Mucosa of descending colon (tissue), 3 donors: ENCODE measurements at places on chromosomes 6 and 20. TPM values are rescaled to one million over a fixed set of nuclear protein-coding genes. Genes with fewer than 3 reads are reported as not detected.

Gene SRC
- total RNA-seq, result 111 TPM

Gene OSBPL2
- 91.6 TPM for total RNA-seq

Gene NMBR
- total RNA-seq, result not detected

Gene ZNF334
- 4.5 TPM for total RNA-seq

Gene CALHM6
- total RNA-seq, result 5.6 TPM

Gene VWA7
- 6.9 TPM for total RNA-seq

Gene KIFC1
- total RNA-seq, result 3.5 TPM

Gene SAMD10
- total RNA-seq, result 5.6 TPM

Gene SPATS1
- total RNA-seq, result not detected

Gene PTCHD4
- not detected for total RNA-seq

Gene CPNE5
- total RNA-seq, result 15.2 TPM

Gene ARFRP1
- 64.5 TPM for total RNA-seq

Gene TAF8
- total RNA-seq, result 25.0 TPM
